ENCODE measurements at places on chromosomes 1 and 21.

- DNase-seq = no peak
Observed at GRCh38 chr1:204380293-204380831, 20.6 kb upstream of the PLEKHA6 start.

DNA sequence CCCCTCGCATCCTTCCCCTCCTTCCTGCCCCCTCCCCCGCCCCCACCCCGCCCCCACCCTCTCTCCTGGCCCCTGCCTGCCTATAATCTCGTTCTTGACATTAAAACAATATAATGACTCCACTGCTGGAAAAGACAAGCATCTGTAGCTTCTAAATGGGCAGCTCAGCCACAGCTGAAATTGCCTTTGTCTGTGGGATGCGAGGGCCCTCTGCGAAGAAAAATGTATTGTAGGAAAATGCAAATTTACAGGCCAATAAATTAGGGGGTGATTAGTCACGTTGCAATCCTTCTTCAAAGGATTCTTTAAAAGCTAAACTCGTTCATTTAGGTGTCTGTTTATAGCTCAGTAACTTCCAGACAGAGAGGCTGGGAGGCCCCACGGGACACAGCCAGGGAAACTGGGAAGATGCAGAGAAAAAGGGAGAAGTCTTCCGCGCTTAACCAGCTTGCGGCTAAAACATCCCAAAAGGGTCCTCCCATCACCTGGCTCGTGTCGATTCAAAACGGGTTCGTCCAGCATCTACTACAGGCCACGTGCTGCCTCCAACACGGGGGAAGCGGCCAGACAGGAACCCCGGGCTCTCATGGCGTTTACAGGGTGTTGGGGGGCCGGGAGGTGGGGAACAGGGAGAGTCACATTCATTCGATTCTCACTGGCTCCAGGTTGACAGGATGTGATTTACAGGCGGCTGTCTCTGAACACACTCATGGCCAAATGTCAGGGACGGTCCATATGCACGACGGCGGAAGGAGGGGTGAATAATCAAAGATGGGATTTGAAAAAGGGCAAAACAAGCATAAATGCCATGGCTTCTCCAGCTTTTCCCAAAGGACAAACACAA lies 100.5 kb upstream of the ZBTB40 start:
- no peak for DNase-seq

DNA sequence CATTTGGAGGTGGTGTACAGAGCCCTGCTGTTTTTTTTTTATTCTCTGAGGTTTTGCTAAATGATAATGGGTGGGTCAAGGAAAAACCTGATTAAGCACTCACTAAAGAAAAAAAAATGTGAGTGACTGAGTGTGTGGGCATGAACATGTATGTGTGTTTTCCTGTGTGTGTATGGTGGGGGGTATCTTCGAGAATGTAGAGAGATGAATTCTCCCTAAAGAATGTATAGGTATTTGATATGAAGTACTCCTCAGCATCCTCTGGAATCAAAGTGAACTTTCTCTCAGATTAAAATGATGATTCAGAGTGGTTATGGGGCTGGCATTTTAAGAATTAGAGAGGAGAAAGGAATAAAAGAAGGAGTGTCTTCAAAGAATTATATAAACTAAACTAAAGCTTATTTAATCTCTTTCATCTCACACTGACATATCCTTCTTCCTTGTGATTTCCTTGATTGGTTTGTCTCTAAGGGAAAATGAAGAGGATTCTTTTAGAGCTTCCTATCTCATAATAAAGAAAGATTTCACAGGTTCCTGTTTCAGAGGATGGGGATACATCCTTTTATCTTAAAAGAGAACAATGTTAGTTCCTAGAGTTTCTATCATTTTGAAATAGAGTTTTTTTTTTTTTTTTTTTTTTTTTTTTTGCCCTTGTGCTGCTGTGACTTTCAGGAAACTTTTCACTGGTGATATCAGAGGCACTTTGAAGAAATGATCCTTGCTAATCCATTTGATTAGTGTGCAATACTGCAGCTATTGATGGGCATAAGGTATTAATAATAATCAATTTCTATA lies 23.9 kb downstream of the S1PR1 start:
- DNase-seq = no peak

DNA sequence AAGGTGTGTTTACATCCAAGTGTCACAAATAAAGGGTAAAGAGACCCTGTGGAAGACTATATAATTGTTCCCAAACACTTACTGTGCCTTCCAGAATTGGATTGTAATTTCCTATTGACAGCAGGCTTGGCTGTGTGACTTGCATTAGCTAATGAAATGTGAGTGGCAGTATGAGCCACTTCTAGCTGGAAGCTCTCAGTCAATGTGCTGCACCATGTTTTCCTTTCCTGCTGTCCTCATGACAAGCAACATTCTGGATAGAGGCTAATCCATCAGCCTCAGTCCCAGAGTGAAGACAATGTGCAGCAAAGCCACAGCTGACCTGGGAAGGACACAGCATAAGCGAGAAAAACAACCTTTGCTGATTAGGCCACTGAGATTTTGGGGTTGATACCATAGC lies 5.9 kb upstream of the FOXJ3 start:
- no peak for DNase-seq

DNA sequence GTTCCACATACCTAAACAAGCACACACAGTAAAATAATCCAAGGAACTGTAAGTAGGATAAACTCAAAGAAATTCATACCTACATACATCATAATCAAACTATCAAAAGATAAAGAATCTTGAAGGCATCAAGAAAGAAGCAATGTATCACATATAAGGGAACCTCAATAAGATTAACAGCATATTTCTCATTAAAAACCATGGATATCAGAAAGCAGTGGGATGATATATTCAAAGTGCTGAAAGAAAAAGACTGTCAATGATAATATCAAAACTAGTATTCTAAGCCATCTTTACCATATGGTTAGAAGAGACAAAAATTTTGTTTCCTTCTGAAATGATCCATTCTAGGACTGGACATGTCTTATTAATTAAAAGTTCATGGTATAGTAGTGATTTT lies 37.1 kb upstream of the ADAM30 start:
- DNase-seq = no peak

GRCh38 chr1:32128964-32129363 lies 21.1 kb downstream of the KPNA6 start:
- no peak for DNase-seq

DNA sequence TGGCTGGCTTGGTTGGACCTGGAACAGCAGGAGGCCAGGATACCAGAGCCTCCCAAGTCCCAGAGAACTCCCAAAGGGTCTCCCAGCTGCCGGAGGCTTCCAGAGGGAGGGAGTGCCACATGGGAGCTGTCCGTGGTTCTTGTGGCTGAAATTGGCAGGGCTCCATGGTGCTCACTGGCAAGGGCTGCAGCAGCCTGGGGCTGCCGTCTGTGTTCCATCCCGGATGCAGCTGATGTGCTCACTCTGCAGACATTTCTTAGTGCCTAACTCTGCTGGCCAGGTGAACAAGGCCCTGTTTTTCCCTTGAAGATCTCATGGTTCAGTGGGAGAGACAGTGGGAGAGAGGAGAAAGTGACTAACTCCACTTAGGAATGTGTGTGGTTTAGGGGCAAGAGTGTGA lies 261.1 kb downstream of the CAMTA1 start:
- DNase-seq = peak; percentile 42

GRCh38 chr1:95953015-95953414 lies 719.0 kb downstream of the RWDD3 start:
- peak; percentile 50 for DNase-seq

DNA sequence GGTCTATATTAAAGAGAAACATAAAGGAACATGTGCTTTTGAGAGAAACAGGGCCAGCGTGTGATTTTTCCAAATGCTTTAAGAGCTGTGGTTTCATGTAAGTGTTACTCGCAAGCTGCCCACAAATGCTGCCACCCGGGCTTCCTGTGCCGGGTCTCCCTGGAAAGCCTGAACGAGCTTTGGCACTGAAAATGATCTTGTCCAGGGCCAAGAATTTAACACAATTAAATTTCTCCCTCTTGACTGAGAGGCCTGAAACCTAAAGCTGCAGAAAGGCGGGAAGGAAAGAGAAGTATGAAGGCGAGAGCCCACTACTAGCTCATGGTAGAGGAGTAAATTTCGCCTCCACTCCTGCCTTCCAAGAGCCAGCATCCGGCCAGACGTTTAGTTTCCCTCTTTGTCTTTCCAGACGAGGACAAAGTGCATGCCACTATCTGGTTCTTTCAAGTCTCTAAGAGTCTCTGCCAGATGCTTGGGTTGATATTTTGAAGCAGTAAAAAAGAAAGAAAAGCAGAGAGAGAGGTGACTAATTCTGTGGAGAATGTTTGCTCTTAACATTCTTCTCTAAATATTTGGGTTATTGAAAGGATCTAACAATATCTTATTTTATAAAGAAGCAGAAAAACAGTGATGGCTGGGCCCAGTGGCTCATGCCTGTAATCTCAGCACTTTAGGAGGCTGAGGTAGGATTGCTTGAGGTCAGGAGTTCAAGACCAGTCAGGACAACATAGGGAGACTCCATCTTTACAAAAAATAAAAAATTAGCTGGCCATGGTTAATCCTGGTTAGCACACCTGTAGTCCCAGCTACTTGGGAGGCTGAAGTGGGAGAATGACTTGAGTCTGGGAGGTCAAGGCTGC lies 100.0 kb upstream of the HNRNPU start:
- no peak for DNase-seq

DNA sequence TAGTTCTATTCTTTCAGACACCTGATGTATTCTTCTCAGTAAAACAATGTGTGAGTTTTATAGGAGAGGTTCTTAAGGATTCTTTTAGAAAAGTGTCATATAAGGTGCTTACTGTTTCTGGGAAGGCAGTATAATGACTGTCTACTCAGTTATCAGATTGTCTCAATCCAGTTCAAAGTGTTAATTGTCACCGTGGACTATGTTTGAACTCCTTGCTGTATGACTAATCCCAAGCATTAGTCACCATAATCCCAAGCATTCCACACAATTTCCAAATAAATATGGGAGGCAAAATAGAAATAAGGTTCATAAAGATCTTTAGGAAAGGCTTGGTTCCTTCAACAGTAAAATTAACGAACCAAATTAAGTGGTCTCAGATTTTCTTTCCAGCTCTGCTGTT lies 342.1 kb upstream of the NR5A2 start:
- DNase-seq = no peak

Measured in A673 (cell line).